ENCODE measurements at places on chromosomes 4 and X.

DNA sequence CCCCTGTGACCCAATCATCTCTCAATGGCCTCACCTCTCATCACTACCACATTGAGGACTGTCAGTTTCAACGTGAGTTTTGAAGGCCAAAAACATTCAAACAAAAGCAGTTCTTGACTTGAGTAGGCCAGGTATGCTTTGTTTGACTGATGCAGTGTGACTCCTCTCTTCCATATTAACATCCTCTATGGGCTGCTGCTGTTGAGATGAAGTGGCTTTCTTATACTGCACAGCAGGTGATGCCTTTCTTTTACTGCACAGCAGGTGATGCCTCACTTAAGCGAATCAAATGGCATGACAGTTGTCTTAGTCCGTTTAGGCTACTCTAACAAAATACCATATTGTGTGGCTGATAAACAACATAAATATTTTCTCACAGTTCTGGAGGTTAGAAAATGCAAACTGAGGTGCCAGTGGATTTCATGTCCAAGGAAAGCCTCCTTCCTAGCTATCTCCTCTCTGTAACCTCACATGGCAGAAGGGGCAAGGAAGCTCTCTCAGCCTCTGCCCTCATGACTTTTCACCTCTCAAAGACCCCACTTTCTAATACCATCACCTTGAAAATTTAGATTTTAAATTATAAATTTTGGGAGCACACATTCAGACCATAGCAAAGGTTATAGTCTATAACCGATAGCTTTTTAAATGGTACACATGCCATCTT is 2267.9 kb upstream of the AGA start:
- DNase-seq, result no peak

DNA sequence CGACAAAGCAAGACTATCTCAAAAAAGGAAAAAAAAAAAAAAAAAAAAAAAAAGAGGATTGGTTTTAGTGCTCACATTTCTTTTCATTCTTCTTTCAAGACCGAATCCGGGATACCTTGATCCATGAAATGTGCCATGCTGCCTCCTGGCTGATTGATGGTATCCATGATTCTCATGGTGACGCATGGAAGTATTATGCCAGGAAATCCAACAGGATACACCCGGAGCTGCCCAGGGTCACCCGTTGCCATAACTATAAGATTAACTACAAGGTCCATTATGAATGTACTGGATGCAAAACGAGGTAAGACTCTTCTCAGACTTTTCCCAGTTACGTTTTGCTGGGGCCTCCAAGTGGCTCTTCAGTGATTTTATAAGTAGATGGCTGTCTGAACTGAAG is 6.1 kb downstream of the CXCR3 start:
- no peak for DNase-seq

GRCh38 chr4:168604496-168605373 is 107.9 kb downstream of the PALLD start:
- peak; percentile 75 for DNase-seq

GRCh38 chr4:143375326-143376073 is 38.8 kb downstream of the GAB1 start:
- DNase-seq, result no peak

GRCh38 chr4:149005191-149005590 is 563.0 kb upstream of the NR3C2 start:
- DNase-seq, result no peak

DNA sequence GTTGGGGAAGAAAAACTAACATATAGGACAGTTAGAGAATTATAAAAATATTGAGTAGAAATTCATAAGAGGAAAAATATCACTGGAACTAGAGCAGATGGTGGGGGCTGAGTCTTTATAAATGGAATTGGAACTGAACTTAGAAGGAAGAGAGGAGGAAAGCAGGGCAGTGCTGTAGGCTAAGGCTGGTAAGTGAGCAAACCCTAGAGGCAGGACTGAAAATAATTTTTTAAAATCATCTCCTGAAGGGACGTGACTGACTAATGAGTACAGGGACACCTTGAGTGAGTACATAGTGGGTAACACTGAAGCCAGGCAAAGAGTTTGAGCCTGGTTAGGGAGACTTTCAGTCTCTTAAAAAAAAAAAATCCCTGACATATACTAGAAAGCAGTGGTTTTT is 63.3 kb downstream of the GALNT7 start:
- no peak for DNase-seq

DNA sequence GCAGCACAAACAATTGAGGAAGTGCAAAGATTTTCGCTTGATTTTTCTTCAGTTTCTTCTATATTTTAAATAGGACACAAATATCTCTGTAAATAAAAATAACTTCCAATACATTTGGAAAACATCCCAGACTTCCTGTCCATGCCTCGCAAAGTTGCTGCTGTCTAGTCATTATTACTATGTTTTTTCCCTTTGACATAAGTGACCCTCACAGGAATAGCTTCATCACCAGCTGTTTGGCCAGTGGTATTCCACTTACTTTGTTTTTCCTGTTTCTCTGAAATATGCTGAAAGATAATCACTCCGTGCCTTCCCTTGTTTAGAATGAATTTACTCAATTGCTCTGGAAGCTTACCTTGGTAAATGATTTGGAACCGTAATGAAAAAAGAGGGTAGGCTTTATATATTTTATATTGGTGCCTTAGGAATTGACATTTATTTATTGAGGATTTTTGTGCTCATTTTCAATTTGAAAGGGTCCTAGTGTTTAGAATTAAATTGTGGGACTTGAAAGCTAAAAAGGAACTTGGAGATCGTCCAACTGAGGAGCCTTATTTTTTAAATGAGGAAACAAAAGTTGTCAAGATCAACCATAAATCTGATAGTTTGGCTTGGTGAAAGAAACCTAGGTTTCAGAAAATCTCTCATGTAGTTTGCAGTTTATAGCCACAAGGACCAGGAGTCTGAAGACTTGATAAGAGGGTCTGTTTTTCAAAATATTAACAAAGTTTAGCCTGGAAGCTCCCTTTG is 65.6 kb downstream of the CDKL5 start:
- DNase-seq, result peak; percentile 14

DNA sequence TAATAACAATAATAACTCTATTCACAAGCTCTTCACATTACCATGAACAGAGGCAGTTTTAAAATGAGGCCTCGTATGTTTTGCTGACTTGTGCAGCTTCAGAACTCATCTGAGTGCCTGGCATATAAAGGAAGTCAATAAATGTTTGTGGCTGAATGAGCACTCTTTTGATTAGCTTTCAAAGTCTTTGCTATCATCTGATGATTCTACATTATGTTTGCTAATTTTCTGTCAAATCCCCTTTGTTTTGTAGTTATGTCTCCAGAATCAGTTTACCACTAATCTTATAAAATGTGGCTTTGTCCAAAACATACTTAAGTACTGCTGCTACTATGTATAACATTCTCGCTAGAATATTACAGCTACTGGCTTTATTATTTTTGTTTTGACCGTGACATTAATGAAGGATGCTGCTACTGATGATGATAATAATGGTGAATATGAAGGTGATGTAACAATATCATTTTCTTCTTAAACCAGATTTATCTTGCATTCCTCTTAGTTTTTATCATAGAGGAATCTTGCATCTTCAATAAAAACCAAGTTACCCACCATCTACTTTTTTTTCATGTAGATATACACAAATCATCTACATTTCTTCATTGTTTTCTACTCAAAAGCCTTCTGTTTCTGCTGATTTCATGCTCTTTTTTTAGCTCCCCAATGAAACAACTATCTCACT is 384.5 kb downstream of the NAF1 start:
- DNase-seq, result no peak

GRCh38 chrX:9189286-9189685 is 155.4 kb upstream of the FAM9B start:
- no peak for DNase-seq

DNA sequence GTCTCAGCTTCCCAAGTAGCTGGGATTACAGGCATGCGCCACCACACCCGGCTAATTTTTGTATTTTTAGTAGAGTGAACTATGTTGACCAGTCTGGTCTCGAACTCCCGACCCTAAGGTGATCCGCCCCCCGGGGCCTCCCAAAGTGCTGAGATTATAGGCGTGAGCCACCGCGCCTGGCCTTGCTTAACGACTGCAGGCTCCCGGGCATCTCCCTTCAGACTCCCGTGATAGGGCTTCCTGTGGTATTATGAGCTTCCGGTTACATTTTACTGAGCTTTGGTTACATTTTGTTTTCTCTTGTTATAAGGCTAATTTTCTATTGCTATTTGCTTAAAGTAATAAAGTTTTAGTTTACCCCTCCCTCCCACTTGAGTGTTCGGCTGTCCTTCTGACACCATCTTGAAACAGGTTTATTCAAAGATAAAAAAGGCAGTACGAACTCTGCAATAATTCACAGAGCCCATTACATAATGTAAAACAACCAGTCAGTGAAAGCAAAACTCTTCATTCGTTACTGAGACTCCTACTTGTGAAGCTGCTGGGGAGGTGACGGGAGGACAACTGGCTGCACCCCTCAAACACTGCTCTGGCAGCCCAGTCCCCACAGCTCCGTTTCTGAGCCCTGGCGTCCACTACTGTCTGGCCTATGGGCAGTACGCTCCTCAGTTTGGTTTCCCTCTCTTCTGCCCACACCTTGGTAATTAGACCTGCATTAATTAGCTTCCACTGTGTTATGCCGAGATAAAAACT is 795.7 kb upstream of the SLIT2 start:
- no peak for DNase-seq

DNA sequence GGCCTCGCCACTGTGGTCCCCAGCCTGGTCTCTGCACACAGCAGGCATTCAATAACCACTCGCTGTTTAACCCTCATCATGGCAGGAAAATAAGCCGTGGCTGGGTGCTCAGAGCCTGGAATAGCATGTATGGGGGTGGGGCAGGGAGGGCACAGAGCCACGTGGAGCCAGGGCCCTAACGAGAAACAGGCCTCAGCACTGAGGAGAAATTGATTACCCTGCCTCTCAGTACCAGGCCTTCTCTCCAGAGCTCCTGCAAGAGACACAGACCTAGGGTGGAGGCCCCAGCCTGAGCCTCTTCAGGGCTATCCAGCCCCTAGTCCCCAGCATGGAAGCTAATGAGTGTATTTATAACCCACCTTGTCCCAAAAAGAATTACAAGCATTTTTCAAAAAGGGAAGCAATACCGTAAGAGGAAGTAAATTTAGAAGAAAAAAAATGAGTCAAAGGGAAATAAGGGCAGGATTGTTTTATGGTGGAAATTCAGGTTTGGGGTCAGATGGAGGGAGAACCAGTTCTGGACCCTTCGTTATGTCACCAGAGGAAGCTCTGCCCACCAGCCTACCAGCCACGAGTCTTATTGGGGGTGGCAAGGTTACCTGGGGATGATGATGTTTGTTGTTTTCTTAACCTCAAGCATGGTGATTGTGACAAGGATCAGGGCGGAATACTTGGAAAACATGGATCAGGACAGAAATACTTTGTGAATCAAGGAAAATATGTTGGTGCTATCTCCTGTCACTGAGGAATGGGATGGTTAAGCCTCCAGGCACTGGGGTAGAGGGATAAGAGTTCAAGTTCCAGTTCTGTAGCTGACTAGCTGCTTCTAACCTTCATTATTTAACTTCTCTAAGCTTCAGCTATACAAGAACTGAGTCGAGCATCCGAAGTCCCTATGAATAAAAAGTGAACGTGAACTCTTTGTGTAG is 101.9 kb upstream of the RBPJ start:
- DNase-seq, result peak; percentile 76

GRCh38 chr4:7828011-7828720 is 111.5 kb downstream of the AFAP1 start:
- peak; percentile 99 for DNase-seq

GRCh38 chrX:72243472-72243871 is 4.6 kb upstream of the ERCC6L start:
- peak; percentile 20 for DNase-seq

DNA sequence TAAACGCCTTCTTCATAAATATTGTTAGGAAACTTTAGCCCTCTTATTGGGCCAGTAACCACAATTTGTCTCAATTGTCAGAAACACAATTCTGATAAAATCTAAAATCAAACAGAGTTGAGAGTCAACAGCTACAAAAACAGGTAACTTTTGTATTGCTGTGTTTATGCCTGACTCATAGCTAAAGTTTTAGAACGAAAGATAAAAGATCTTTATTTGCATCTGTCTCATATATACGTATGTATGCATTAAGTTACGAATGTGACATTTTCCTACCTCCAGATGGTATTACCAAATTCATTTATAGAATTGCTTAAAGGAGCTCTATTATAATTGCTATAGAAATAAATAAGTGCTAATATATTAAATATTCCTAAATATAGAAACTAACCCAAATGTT is 887.9 kb upstream of the NDST4 start:
- no peak for DNase-seq

DNA sequence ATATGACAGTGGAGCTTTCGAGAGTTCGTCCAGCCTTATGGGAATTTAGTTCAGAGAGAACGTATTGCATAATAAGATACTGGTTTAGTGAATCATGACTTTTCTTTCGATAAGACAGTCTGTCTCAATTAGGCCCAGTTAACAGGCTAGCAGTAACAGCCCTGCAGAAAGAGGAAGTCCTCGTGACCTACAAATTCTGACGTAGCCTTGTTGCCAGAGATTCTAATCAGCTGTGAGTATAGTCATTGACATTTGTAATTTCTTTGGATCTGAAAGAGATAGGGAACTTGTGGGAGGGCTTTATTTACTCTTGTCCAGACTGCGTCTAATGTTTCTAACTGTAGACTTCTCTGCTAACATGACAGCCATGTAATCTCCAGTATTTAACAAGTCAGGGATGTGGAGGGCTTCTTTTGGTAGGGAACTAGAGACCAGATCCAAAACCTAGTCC is 15.8 kb downstream of the ART3 start:
- DNase-seq, result peak; percentile 68

DNA sequence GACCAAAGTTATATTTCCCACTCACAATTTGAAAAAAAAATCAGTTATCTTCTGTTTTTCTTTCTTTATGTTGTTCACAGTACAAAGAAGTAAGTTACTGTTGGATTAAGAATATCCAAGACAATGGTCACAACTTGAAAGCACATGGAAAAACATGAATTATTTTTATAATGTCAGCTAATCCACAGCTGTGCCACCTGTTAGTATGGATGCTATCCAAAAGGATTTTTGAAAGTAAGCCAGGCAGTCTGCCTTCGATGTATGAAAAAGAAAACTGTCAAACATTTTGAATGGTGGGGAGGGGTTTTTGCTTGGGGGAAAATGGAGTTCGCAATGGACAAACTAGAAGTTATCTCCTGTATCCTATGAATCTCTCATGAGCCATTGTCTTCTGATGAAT is 6.2 kb downstream of the GPM6A start:
- DNase-seq, result no peak

DNA sequence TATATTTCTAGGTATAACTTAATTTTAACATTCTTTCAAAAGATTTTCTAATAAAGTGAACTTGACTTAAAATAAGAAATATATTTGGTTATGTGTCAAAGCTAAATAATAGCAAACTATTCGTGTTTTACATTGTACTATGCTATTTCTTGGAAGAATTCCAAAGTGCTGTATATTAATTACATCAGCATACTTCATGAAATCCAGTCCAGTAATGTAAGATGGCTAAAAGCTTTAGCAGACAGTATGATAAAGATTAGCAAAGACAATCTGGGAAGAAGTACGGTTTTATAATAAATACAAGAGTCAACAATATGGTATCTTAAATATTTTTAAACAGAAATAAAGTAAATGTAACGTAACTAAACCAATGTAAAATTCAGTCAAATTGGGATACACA is 125.7 kb downstream of the FSTL5 start:
- no peak for DNase-seq

GRCh38 chrX:67731061-67731460 is 187.2 kb downstream of the AR start:
- DNase-seq, result no peak
